ENCODE measurements at places on chromosomes 13 and 19.

DNA sequence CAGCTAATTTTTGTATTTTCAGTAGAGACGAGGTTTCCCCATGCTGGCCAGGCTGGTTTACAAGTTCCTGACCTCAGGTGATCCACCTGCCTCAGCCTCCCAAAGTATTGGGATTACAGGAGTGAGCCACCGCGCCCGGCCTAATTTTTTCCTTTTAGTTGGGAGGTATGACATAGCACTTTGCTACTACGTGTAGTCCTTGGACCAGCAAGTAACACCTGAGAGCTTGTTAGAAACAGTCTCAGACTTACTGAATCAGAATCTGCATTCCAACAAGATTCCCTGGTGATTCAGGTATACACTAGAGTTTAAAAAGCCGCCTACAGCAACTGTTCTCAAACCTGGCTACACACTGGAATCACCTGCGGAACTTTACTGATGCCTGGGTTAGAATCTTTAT is 1.8 kb upstream of the FARP1 start:
- no peak for DNase-seq

DNA sequence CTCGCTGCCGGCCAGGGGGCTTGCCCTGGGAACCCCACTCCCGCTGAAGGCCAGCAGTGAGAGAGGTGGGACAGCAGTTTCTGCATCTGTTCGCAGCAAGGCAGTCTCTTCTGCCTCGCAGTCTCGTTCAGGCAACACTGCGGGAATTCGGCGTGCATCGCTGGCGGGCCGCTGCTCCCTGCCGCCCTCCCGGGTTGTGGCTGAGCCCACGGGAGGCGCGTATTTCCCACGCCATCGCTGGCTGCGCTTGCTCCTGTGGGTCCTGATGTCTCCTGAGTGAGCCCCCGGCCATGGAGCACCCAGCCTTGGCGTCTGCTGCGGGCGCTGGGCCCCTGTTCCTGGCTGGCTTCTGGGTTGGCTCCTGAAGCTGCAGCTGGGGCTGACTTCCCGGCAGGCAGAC is 227.9 kb downstream of the TEX29 start:
- DNase-seq, result no peak

DNA sequence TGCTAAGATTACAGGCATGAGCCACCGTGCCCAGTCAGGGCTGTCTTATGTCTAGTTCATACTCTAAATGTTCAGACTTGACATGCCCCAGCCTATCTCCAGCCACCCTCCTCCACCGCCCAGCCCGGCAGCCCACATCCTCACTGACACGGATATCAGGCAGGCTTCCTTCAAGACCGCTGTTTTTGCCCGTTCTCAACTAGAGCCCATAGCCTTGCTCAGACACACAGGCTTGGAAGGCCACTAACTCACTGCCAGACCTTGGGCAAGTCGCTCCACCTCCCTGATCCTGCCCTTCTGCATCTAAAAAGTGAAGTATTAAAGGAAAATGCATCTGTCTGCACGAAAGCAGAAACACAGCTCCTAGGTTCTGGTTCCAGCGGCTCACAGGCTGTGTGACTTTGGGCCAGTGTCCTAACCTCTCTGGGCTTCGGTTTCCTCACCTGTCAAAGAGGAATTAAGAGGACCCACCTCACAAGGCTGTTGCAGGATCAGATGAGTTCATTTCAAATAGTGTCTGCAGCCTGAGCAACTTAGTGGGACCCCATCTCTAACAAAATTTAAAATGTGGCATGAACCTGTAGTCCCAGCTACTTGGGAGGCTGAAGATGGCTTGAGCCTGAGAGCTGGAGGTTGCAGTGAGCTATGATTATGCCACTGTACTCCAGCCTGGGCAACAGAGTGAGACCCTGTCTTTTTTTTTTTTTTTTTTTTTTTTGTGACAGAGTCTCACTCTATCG is 14.5 kb upstream of the CERS4 start:
- no peak for DNase-seq

DNA sequence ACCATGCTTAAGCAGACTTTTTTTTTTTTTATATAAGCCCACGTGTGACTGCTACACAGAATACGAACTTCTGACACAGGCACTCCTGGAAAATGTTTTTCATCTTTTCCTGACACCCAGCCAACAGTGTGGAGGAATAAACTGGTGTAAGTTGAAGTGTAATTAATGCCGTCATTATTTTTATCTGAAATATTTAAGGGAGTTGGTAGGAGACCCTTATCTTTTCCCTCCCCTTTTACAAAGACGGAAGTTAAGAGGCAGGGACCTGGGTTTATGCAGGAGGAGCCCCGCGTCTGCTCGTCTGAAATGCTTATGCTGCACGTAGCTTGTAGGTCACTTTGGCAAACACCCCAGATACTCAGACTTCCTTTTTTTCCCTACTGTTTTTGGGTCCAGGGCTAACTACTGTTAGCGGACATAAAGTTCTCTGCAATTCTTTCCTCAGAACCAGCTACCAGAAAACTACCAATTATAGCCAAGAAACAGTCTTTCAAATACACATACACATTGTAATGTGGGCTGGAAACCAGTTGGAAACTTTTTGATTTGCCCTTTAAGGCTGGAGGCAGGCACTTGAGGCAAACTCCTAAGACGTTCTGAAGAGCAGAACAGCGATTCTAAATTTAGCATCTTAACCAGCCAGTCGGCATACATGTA is 50.8 kb downstream of the EFNB2 start:
- DNase-seq, result no peak

DNA sequence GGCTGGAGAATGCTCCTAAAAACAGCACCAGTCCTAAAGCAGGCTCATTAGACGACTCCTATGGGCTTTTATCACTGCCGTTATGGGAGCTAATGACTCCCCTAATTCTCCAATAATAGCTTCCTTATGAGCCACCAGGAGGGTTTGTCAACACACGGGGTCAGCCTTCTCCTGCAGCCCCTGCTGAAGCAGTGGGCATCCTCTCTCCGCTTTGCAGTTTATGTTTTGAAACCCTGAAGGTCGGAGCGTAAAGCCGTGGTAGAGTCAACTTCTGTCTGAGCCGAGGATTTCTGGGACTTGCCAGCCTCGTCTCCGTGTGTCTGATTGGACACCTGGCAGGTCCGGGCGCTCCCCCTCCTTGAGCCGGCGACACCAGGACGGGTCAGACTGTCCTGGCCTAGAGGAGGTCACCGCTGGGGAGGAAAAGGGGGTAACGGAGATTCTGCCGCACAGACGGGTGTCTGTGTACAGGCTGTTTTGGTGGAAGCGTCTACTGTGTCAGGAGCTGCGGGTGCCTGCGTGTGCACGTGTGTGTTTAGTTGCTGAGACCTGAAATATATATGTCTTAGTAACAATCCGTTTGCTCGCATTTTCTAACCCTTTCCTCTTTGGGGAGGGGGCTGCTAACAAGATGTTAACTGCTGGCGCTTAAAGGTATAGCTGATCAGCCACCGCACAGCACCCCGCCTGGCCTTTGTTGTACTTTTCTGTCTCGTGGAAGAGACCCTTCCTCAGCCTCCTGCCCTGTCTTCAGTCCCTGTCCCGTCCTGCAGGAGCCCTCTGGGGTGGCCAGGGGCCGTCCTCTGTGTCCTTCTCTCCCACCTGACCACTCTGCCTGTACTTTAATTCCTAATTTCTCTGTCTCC is 1.9 kb downstream of the KDM4B start:
- DNase-seq, result no peak

DNA sequence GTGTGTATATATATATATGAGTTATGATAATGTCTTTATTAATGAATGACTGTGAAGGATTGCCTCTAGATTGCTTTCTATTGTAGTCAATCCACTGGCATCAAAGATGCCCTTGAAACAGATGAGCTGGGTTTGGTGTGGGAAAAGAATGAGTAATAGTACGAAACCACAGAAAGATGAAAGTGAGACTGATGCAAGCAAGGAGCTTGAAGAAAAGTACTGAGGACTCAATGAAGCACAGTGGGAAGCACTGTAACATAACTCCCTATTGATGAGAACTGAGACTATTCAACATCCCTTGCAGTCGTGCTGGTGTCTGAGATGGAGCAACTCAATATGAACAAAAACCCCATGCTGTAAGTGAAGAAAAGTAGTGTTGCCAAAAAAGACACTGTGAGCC is 1794.2 kb downstream of the SLITRK5 start:
- no peak for DNase-seq

DNA sequence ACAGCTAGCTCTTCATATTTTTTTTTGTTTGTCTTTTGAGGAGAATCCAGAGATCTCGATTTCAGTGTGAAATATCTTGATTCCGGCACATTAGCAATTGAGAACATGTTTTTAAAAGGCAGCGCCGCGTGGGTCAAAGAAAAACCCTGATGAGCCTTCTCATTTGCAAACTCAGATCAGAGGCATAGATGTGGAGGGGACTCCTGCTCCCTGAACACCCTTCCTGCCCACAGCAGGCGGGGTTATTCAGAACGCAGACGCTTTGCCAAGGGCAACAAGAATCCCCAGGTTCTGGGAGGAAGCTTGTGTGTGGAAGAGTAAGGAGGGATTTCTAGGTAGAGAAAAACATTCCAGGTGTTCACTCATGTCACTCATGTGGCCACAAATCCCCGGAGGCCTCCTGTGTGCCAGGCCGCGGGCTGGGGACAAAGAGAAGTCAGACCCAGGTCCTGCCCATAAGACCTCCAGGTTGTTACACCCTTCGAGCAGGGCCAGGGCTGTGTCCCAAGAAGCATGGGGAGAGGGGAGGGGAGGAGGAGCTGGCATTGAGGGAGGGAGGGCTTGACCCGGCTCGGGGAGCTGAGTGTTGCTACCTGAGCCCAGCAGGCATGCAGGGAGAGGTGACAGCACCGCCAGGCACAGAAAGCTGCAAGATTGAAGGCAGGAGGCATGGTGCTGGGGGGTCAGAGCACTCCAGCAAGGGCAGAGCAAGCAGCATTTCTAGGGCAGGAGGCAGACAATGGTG is 15.9 kb upstream of the IGLON5 start:
- no peak for DNase-seq

GRCh38 chr13:114119196-114119595 is 13.2 kb downstream of the RASA3 start:
- no peak for DNase-seq

GRCh38 chr19:5321851-5322681 is 18.5 kb downstream of the PTPRS start:
- DNase-seq, result no peak
